ENCODE measurements at places on chromosomes 2 and 18.

GRCh38 chr2:10765461-10765860 is 44.0 kb downstream of the ATP6V1C2 start:
- no peak for DNase-seq

DNA sequence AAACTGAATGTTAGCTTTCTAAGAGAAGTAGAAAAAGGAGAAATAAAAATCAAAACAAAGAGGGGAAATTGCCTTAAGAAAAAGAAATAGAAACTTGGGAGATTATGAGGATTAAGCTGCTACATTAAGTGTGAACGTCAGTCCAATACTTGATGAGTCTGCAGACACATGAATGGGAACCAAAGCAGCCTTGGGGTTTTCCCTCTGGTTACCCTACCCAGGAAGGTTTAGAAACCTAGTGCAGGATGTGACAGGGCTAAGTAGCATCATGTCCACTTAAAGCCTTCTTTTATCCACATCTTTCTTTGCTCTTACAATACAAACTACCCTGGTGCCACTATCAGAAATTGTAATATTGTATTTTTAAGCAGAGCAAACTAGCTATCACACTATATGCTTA is 22.3 kb downstream of the SLC35F5 start:
- DNase-seq: no peak

DNA sequence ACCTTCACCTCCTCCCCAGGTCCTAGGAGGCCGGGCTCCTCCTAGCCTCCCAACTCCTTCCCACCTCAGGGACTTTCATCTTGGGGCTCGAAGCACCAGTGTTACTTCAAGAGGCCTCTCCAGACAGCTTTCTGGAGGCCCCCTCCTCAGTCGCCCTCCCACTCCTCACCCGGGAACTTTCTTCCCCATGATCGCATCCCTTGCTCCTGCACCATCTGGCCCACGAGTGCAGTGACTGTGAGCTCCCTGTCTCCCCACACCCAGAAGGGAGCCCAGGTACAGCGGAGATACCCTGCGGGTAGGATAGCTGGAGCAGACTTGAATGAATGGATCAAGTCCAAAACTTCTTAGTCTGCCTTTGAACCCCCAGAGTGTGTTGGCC is 6.1 kb downstream of the ERFE start:
- DNase-seq: no peak

DNA sequence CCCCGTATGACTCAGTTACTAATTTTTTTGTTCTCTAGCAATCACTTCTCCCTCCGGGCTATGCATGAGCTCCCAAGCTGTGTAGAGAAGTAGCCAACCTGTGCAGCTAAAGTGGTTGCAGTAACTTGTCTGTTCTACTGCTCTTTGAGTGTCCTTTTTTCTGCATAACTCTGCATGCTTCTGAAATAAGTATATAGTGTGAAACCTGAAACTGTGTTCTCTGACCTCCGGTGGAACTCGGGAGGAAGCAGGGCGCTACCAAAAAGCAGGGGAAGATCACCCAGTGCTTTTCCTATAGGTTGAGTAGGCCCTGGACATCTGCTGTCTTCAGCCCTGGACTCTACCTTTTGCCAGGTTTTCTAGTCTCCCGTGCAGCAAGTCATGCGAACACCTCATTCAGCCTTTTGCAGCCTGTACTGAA is 47.8 kb downstream of the PHLPP1 start:
- no peak for DNase-seq

- no peak for DNase-seq
Observed at GRCh38 chr2:13143451-13143850, 426.7 kb downstream of the TRIB2 start.

GRCh38 chr2:28567061-28567471 is 71.2 kb downstream of the PLB1 start:
- no peak for DNase-seq

GRCh38 chr2:127415593-127416505 is 2.4 kb upstream of the PROC start:
- no peak for DNase-seq

DNA sequence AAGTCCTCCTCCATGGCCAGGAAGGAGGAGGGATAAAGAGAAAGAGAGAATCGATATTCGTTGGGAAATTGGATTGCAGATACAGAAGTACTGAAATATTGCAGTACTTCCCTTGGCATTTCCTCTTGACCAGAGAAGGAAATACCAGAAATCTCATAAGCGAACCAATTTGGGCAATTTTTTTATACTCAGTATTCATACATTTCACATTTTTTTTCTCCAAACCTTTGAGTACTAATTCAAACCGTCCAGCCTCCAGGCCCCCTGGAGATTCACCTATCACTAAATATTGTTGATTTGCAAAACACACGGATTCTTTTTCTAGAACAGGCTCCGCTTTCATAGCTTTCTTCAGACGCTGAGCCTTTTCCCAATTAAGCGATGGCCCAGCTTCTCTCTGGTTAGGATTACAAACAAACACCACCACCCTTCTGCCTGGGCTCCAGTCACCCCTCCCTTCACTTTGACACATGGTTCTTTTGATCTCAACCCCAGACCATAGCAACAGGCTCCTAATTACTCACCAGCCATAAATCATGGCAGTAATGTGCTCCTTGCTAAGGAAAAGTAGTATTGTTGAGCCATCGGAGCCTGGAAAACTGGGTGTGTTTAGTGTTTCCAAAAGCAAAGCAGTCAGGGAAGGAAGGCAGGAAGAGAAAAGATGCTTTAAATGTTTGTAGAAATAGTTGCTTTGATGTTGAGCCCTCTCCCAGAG is 138.4 kb upstream of the CCDC68 start:
- DNase-seq: no peak

DNA sequence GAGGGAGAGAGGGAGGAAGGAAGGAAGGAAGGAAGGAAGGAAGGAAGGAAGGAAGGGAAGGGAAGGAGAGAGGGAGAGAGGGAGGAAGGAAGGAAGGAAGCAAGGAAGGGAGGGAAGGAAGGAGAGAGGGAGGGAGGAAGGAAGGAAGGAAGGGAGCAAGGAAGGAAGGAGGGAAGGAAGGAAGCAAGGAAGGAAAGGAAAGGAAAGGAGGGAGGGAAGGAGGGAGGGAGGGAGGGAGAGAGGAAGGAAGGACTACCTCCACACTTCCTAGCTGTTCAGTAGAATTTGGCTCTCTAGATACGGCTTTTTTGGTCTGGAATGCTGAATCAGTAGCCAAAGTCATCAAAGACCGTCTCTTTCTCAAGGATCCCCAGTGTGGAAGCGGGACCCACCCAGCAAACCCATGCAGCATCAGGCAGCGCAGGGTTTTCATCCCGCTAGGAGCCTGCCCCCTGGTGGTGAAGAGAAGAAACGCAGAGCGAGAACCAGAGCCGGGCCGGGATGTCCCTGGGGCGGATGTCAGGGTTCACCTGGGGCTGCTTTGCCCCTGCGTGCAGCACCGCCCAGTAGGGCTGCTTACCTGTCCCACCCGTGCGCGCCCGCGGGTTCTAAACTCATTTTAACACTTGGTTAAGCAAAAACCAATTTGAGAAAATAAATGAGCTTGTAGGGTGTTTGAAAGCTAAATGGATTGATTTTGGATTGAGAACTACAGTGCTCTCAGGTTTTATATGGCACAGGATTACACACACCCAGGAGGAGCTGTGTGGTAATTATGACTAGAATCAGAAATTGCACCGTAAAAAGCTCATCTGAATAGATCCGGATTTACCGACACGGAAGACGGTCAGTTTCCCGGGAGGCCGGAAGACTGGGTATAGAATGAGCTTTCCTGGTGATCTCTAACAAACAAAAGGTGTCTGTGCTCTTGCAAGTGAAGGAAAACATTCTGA is 48.1 kb upstream of the ARL4C start:
- DNase-seq: peak; percentile 55

DNA sequence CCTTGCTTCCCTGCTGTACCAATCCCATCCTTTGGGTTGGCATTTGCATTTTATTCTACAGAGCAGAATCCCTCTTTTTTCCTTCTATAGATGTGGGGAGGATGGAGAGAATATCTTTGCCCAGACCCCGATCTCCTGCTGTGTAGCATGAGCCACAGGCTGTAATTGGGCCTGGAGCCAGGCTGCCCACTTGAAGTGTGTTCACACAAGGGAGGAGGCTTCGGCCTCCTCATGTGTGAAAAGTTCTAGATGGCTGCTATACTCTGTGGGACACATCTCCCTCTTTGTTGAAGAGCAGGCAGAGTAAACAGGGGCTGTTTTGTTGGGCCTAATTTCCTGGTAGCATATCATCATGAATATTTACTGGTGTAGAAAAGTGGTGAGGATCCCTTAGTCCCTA is 126.3 kb downstream of the XRCC5 start:
- no peak for DNase-seq

DNA sequence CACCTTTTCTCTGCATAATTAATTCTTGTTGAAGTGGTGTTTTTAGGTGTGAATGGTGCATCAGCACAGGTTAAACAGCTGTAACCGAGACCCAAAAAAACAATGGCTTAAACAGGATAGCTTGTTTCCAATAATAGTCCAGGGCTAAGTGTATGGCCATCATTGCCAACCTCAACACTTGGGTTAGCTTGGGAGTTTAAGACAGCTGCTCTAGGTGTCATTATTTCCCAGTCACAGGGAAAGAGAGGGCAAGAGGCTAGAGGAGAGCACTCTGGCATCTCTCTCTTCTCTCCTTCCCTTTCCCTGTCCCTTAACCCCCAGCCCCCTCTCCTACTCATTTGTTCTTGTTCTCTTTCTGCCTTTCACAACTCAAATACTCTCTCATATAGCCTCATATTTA is 21.1 kb downstream of the BIRC6 start:
- DNase-seq: no peak

DNA sequence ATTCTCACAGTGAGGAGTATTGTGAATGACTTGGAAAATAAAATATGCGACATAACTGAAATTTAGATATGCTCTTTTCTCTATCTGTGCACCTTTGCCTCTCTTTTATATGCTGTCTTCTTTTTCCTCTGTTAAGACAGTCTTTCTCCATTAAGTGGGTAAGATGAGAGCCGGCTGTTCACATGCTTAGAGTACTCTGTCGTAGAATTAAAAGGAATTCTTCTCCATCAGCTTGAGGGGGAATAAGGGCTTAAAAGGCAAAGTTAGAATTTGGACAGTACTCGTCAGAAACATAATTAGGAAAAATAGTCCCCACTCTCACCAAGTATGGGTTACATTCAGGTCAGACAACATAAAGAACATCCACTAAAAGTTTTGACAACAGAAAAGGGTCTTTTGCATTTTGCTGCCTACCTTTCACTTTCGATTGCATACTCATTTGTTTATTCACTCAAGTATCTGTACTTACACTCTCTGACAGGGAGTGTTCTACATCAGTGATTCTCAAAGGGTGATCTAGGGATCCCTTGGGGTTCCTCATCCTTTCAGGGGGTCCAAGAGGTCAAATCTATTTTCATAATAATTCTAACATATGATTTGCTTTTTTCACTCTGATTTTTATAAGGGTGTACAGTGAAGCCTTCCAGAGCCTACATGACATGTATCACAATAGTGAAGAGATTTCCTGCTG is 48.0 kb downstream of the ARHGAP15 start:
- DNase-seq: no peak

- no peak for DNase-seq
Observed at GRCh38 chr2:103289105-103289725, 527.4 kb downstream of the TMEM182 start.

DNA sequence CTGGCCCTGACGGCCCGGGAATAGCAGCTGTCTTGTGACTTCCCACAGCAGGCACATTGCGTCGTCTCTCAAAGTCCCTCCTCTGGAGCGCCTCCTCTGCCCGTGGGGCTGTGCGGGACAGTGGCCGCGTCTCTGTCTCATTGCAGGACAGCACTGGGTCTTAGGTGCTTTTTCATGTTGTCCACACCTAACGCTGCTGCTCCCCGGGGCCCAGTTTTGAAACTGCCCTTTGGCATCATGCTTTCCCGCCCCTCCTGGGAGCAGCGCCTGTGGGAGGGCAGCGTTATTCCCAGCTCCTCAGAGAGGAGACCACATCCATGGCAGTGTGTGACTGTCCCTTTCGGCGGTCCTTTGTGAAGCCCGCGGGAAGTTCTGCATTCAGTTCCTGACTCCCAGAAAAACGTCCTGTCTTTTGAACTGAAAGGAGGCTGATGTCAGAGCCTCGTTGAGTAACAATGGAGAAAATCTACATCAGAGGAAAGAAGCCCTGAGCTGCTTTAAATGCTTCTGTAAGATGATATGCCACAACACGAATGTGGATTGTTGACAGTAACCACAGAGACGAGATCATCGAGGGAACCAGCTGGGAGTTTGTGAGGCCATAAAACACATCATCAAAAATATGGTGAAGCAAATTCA is 226.0 kb downstream of the FAM210A start:
- no peak for DNase-seq

GRCh38 chr2:16525265-16525887 is 140.3 kb downstream of the CYRIA start:
- no peak for DNase-seq

DNA sequence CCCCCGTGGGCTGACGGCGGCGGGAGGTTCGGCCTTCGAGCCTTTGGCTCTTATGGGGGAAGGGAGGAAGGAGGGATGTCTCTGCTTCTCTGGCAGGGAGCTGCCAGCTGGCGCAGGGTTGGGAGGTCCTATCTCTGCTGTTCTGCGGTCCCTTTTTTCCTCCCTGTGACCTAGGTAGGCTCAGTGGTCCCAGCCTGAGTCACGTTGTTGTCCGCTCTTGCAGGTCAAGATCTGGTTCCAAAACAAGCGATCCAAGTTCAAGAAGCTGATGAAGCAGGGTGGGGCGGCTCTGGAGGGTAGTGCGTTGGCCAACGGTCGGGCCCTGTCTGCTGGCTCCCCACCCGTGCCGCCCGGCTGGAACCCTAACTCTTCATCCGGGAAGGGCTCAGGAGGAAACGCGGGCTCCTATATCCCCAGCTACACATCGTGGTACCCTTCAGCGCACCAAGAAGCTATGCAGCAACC is 2.5 kb downstream of the DLX1 start:
- DNase-seq: no peak

DNA sequence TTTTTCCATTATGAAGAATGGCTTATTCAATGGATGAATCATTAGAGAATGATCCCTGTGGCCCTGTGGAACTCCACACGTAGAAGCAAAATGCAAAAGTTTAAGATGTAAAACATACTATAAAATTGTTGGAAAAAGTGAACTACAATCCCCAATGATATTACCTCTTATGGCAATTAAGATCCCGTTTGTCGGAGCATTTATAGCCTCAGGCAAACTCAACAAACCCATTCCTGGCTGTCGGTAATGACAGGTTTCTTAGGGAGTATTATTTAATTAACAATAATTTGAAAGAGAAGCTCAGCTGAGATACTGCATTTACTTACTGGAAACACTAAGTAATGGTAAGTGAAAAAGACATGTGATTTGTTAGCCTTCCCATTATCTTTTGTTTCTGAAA is 138.3 kb downstream of the CDH20 start:
- no peak for DNase-seq

Data from NK-92 treated with Interleukin-12 subunit alpha and Interleukin-12 subunit beta, amount 100 ng/mL, for 24 hours (cell line).